ENCODE measurements at places on chromosomes 12 and 14. TPM values are rescaled to one million over a fixed set of nuclear protein-coding genes. Genes with fewer than 3 reads are reported as not detected.

GRCh38 chr12:12673296-12673695, 22.7 kb downstream of the GPR19 start:
- DNase-seq = no peak

Gene TSPAN19
- not detected for total RNA-seq

DNA sequence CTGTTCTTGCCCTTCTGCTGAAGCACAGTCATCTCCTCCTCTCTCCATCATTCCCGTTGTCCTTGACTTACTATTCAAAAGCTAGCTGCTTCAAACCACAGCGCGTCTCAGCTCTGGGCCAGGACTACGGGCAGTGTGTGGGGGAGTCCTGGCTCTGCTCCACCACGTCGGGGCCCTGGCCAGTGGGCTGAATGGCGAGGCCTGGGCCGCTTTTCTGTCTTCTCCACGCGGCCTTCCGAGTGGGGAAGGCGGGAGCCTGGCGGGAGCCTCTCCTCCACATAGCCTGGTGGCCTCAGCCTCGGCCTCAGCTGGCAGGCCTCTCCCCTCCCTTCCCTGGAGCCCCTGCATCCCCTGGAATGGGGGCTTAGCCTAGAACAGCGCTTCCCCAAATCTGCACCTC, 16.5 kb downstream of the ANKRD9 start:
- DNase-seq = no peak

DNA sequence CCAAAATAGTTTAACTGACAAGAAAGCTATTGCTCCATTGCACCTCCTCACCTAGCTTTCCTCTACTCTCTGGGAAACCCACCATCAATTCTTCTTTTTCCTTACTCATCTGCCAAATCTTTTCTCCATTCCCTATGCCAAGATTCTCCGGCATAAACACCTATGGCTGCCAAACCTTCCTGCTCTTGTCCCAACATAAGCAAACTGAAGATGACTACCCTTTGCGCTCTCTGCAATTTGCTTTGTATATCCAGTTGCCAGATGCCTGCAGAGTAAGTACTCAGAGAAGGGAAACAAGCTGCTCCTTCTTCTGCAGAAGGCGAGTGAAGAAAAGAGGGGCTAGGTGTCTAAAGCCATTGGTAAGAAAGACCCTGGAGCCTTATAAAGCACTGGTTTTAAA, 11.5 kb downstream of the PTGER2 start:
- no peak for DNase-seq

Gene GUCY2C
- not detected for total RNA-seq

Gene C12orf50
- not detected for total RNA-seq

- no peak for DNase-seq
Measured at GRCh38 chr14:95763875-95764274, 50.0 kb upstream of the TCL1A start.

- peak; percentile 82 for DNase-seq
Measured at GRCh38 chr12:53701518-53702264, 25.6 kb downstream of the CALCOCO1 start.

Gene EPS8
- 27.3 TPM for total RNA-seq

GRCh38 chr12:26028953-26029735, 70.7 kb downstream of the RASSF8 start:
- no peak for DNase-seq

Gene LPCAT3
- total RNA-seq = 14.0 TPM

Gene ACAD10
- total RNA-seq = 17.4 TPM

Gene EPYC
- not detected for total RNA-seq

Gene WNT5B
- total RNA-seq = 1.9 TPM

Gene EID3
- total RNA-seq = 1.7 TPM

Gene CLEC1B
- total RNA-seq = not detected

DNA sequence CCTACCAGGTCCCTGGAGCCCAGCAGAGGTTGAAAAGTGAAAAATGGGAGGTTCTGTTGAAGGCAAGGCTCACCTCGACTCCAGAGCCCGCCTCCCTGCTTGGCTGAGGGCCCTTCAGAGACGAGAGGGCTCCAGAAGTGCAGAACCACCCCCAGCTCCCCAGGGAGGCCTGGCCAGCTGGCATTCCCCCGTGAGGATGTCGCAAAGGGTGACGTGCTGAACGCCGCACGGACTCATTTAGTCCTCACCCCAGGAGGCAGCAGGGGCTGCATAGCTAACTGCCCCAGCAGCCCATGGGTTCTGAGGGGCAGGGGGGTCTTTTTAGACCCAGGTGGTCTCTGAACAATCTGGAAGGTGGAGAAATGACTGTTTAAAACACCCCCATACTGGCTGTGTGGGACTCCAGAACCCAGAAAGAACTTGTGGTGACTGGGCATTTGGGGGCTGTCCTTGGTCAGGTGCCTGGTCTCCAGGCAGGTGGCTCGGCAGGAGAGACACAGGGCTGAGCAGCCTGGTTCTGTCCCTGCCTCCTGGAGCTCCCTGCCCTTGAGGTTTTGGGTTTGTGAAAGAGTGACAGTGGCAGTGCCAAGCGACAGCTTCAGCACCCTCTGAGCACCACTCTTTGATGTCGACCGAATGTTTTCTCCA, 32.0 kb downstream of the ANAPC7 start:
- no peak for DNase-seq

DNA sequence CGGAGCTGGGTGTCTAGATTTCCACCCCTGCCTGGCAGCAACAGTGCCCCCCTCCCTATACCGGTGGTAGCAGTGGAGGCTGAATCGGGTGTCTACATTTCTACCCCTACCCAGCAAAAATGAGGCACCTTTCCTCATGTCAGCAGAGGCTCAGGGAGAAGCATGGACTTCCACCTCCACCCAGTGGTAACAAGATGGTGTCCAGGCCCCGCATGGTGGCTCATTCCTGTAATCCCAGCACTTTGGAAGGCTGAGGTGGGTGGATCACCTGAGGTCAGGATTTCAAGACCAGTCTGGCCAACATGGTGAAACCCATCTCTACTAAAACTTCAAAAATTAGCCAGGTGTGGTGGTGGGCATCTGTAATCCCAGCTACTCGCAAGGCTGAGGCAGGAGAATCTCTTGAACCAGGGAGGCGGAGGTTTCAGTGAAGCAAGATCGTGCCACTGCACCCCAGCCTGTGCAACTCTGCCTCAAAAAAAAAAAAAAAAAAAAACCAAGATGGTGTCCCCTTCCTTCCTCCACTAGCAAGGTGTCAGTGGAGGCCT, 35.5 kb upstream of the OR5AU1 start:
- no peak for DNase-seq

- peak; percentile 64 for DNase-seq
Measured at GRCh38 chr12:130775953-130776856, 60.1 kb upstream of the RIMBP2 start.

DNA sequence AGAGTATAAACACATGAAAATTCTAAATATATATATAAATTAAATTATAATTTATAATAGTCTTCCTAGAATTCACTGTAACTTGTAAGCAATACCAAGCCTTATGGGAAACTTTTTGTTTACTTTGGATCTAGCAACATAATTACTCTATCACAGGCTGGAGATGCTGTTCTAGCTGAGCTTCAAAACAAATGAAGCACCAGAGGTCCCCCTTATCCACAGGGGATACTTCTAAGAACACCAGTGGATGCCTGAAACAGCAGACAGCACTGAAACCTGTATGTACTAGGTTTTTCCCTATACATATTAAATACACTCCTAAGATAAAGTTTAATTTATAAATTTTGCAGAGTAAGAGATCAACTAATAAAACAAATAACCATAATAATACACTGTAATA, 96.6 kb downstream of the CDK17 start:
- DNase-seq = no peak

GRCh38 chr12:5078423-5078822, 34.7 kb downstream of the KCNA5 start:
- DNase-seq = peak; percentile 90

Gene MYO1H
- 0.56 TPM for total RNA-seq

DNA sequence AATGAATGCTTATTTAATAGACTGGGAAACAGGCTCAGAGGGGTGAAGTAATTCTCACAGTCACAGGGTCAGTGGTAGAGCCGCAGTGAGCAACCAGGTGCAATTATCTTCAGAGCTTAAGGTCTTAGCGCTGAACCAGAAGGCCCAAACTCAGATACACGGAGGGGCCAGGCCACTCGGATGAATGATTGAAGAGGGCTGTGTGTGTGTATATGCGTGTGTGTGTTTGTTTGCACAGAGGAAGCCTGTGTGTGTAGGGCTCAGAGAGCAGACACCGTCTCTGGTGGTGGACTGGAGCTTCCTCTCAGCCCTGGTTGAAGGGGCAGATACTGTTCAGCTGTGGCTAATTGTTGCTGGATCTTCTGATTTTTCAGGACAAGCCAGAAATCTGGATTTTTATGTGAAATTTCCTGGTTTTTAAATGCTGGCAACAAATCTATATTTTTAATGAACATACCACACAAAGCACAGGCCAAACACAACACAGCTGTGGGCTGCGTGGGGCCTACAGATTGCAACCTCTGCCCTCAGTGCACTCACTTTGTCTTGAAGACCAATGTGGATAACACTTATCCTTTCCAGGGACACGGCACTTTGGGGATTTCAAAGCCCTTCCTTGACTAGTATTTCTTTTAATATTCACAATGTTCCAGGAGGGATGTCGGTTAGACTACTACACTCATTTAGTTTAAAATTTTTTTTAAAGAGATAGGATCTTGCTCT, 94.5 kb upstream of the NRXN3 start:
- no peak for DNase-seq

Gene MANSC1
- 13.0 TPM for total RNA-seq

DNA sequence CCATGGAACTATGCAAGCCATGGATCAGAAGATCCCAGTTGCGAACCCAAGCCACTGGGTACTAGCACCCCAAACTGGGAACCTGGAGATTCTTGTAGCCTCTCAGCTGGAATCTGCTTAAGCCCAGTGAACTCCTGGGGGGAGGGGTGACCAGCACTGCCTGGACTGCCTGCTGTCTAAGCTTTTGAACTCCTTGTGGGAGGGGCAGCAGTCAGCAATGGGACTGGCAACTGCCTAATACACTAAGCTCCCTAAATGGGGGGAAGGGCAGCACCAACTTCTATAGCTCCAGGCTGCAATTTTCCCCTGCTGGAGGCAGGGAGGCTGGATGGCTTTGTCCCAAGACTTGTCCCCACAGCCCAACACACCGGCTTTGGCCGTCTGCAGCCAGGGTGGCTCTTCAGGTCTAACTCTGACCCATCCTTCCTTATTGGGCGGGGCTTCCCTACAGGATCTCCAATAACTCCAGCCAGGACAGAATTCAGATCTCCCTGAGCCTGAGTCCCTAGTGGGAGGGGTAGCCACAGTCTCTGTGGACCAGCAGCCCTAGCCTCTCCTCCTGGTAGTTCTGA, 485.1 kb downstream of the SOX5 start:
- DNase-seq = no peak

Gene SLCO1B3
- not detected for total RNA-seq

DNA sequence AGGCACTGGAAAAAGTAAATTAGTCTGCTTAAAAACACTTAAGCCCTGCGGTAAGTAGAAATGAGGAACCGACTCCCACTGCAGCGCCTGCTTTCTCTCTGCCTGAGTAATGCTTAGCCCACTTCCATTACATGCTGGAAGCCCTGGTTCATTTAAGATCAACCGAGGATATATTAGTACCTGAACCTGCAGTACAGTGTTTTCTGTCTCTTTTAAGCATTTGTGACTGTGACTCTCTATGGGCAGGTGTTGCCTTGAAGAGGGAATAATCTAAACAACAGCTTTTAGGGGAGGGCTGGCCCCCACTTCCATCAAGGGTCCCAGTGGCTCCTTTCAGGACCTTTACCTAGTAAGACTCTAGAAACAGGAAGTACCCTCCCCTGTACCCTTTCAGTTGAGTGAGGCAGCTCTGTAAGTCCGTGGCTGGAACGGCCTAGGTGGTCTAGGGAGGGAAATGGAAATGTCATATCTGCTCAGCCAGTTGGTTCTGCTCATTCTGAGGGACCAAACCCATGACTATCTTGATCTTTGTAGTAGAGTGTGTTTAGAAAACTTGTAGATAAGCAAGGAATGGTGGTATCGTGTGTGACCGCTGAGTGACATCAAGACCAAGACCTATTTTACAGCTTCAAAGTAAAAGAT, 56.2 kb downstream of the FNTB start:
- DNase-seq = no peak

DNA sequence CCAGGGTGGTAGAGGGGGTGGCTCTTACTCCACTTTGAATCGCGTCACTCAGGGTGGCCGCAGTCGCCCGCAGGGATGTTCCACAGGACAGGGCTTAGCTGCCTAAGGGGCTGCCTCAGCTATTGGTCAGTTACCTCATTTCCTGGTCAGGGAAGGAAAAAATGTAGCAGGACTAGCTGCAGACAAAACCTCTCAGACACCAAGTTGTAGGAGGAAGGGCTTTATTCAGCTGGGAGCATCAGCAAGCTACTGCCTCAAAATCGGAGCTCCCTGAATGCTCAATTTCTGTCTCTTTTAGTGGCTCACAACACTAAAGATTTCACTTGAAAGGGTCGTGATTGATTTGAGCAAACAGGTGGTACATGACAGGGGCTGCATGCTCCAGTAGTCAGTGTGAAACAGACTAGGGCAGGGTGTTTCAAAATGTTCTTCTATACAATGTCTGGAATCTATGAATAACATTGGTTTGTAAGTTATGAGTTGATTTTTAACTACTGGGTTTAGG, 6.4 kb upstream of the CLEC6A start:
- DNase-seq = no peak

GRCh38 chr12:66899588-66899987, 220.7 kb upstream of the GRIP1 start:
- DNase-seq = no peak

- DNase-seq = peak; percentile 78
Measured at GRCh38 chr12:6345319-6346091, 3.6 kb upstream of the TNFRSF1A start.

DNA sequence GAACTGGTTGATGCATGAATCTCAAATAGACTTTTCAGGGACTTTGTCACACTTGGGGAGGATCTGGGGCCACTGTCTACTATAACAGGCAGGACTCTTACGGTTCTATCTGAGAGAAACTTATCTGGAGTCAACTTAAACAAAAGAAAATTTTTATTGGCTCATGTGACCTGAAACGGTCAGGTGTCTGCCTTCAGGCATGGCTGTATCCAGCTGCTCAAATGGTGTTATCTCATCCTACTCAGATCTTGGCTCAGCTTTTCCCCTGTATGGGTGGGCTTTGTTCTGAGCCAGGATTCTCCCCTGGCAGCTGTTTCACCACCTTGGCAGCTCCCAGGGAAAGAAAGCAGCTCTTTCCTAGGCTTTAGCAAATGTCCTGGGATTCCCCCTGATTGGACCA, 183.2 kb upstream of the MYL2 start:
- DNase-seq = no peak

Gene LRP1
- total RNA-seq = 140 TPM

- no peak for DNase-seq
Measured at GRCh38 chr12:116317139-116317538, 39.6 kb upstream of the MED13L start.

Gene NAP1L1
- total RNA-seq = 431 TPM

Gene GPR132
- total RNA-seq = 0.80 TPM
